ENCODE measurements at places on chromosomes 11 and 22.

DNA sequence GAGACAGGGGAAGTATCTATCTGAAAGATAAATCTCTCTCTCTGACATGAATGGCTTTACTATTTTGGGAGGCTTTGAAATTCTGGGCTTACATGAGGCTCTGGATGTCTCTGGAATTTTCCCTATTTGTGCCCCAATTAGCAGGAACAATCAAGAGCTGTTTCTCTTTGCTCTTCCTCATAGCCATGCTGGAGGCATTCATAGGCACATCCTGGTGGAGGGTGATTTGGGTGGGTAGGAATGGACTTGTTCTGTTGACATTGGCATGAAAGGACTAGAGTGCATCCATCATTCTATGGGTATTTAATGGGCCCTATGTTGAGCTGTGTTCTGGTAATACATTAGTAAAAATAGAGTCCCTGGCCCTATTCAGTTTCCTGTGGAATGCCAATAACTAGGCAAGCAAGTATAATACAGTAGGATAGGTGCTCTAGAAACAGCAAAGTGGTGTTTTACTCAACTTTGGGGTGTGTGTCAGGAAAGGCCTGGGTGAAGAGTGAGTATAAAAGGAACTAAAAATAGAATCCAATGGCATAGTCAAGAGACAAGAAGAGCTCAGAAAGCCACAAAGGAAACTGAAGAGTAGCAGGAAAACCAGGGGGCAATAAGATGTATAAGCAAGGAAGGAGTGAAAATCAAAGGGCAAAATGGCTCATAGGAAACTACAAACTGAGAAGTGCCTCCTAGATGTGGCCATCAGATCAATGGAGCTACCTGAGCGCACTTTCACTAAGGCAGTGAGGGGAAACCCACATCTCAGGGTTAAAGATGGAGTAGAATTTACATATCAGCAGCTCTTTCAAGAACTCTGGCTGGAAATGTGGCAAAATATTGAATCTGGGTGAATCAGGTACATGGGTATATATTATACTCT is 45.0 kb downstream of the CWC15 start:
- no peak for DNase-seq

GRCh38 chr11:45031912-45032519 is 81.3 kb upstream of the TP53I11 start:
- no peak for DNase-seq

GRCh38 chr22:18113680-18114394 is 3.2 kb downstream of the TUBA8 start:
- DNase-seq: no peak

- DNase-seq: no peak
Observed at GRCh38 chr11:34651551-34651950, 30.7 kb downstream of the EHF start.

- no peak for DNase-seq
Observed at GRCh38 chr11:29319210-29319609, 697.6 kb downstream of the KCNA4 start.

GRCh38 chr11:95692526-95693260 is 96.9 kb downstream of the FAM76B start:
- DNase-seq: no peak

- DNase-seq: no peak
Observed at GRCh38 chr11:76885390-76886097, 24.8 kb downstream of the ACER3 start.

DNA sequence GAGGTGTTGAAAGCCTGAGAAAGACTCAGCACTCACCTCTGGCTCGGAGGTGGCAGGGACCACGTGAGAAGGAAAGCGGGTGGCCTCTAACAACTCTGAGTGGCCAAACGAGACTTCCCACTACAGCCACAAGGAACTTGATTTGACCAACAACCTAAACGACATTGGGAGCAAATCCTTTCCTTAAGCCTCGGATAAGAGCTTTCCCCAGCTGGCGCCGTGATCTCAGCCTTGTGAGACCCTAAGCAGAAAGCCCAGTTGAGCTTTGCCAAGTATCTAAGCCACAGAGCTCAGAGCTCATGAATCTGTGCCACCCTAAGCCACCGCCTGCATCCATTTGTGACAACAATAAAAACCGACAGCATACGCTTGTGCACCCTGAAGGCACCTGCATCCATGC is 636.0 kb downstream of the TBC1D22A start:
- DNase-seq: no peak

GRCh38 chr22:29115682-29116288 is 43.0 kb downstream of the KREMEN1 start:
- no peak for DNase-seq

- DNase-seq: no peak
Observed at GRCh38 chr11:83641511-83641910, 355.3 kb upstream of the CCDC90B start.

DNA sequence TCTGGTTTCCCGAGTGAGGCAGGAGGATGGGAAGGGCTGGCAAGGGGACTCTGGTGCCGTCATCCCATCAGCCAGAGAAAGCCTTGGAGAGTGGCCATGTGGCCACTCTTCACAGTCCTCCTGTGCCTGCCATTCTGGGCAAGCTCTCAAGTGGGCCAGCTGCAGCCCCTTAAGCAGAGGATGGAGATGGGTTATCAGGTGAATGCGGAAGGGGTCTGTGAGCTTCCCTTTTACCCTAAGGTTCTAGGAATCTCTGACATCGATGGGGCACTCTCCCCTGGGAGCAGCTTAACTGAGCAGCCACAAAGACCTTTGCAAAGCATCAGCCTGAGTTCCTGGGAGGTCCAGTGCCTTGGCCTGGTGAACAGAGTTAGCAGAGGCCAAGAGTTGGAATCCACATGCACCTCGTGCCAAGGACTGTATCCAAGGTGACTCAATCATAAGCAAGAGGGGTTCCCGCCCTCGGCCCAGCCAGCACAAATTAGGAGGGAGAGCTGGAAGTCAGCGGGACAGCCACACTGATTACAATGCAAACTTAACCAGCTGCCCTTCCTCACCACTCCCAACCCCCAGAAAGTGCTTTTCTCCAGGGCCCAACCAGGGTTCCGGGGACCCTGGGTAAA is 193.6 kb downstream of the BUD13 start:
- no peak for DNase-seq

- no peak for DNase-seq
Observed at GRCh38 chr11:27319072-27319471, 43.9 kb downstream of the CCDC34 start.

DNA sequence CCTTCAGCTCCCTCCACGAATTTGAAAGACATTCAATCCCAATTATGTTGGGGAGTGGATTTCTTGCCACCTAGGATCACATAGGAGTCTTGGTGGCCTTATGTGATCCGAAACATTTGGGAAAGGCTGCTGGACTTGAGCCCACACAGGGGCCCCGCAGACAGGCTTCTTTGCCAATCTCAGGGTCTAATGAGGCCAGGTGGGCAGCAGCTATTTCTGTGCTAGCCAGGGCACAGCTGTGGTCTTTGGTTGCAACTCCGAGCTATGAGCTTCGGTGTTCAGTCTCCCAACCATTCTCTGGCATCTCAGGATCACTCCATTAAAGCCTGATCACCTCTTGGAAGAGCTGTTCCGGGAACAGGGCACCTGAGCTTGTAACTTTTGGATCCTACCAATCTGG is 84.4 kb downstream of the TP53I11 start:
- no peak for DNase-seq

DNA sequence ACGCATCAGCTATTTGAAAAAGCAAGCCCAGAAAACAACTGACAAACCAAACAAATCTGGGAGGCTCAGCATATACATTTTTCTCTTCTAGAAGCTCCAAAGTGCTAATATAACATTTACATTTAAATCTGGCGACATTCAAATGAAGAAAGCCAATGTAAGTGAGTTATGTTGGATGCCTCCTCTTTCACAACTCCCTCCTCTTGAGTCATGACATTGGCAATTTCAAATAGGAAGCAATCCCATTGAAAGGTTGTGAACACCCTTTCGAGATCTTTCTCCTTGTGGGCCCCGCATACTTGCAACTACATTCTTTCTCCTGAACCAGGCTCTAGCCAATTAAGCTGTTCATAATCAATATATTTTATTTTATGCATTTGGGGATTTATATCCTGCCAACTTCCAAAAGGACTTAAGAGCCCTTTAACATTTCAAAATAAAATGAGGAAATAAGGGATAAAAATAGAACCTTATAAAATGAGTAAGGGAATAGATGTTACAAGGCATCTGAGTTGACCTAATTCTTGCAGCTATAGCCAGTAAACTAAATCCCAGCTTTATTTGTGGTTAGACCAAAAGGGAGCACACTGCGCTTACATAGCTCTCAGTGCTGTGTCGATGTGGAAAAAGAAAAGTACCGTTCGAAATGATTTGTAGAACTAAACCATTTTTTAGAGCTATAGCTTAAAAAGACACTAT is 129.5 kb upstream of the SESN3 start:
- DNase-seq: no peak

DNA sequence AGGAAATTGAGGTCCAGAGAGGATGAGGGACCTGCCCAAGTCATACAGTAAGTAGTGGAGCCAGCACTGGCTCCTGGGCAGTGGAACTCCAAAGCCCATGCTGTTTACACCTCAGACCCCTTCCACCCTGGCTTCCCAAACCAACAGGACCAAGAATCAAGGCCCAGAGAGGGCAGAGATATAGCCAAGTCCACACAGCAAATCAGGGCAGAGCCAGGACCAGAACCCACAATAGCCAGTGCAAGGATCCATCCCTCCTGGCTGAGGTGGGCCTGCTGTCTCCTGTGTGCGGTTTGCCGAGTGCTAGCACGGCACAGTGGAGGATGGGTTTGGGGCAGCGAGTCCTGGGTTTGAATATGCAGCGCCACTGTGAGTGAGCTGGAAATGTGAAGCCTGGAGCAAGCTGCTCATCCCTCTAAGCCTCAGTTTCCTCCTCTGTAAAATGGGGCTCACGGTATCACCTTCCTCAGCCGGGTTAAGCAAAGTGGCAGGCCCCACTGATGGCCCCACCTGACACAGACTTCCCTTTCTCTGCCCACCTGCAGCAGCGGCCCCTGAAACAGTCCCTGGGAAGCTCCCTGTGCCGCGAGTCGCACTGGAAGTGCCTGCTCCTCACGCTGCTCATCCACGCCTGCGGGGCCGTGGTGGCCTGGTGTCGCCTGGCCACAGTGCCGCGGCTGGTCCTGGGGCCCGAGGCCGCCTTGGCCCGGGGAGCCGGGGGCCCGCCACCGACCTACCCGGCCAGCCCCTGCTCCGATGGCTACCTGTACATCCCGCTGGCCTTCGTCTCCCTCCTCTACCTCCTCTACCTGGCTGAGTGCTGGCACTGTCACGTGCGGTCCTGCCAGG is 2.3 kb downstream of the TMEM151A start:
- no peak for DNase-seq

GRCh38 chr11:102343809-102344208 is 3.2 kb upstream of the BIRC2 start:
- DNase-seq: no peak

DNA sequence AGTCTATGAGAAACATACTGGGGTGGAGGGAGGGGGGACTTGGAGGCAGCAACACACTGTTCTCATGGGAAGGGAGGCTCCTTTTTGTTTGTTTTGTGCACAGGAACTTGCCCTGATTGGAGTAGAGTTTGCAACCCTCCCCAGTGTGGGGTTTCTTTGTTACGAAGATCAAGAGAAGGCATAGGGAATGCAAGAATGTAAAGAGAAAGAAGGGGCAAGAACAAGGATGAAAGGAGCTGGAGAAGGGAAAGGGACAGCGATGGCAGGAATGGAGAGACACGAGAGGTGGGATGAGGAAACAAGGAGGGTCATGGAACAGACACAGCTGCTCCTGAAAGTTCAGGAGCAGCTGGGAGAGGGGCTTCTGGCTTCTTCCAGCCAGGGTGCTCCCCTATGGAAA is 611.7 kb downstream of the NTM start:
- no peak for DNase-seq

GRCh38 chr11:32705309-32706033 is 89.0 kb downstream of the CCDC73 start:
- no peak for DNase-seq

- DNase-seq: no peak
Observed at GRCh38 chr11:96680211-96681018, 290.6 kb downstream of the JRKL start.

GRCh38 chr11:47021965-47022364 is 85.4 kb downstream of the CSTPP1 start:
- DNase-seq: no peak

- DNase-seq: no peak
Observed at GRCh38 chr11:92180664-92181251, 43.9 kb upstream of the FAT3 start.

GRCh38 chr11:2270322-2271076 is at the start of gene ASCL2:
TSS of gene ASCL2 (minus strand) at chr11:2270588. CDS start at chr11:2270332, 256 bp downstream.
- DNase-seq: no peak

- no peak for DNase-seq
Observed at GRCh38 chr11:122145715-122146274, 29.8 kb upstream of the BLID start.

DNA sequence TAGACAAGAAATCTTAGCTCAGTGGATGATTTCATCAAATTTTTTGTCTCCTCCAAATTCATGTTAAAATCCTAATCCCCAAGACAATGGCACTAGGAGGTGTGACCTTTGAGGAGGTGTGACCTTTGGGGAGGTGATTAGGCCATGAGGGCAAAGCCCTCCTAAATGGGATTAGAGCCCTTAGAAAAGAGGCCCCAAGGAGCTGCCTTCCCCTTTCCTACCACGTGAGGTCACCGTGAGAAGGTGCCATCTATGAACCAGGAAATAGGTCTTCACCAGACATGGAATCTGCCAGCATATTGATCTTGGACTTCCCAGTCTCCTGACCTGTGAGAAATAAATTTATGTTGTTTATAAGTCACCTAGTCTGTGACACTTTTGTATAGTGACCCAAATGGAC is 138.7 kb downstream of the TRIM29 start:
- DNase-seq: no peak

GRCh38 chr22:35601743-35602615 is 15.2 kb downstream of the MB start:
- no peak for DNase-seq

GRCh38 chr11:65493367-65494176 is 5.3 kb upstream of the MALAT1 start:
- DNase-seq: no peak
